Stimulated activated CD4-positive, alpha-beta T cell treated with anti-CD3 and anti-CD28 coated beads, Interleukin-1b, Interleukin-23, amount 100 ng/mL, for 4 hours (primary cell): ENCODE measurements at places on chromosomes 4 and X.

DNA sequence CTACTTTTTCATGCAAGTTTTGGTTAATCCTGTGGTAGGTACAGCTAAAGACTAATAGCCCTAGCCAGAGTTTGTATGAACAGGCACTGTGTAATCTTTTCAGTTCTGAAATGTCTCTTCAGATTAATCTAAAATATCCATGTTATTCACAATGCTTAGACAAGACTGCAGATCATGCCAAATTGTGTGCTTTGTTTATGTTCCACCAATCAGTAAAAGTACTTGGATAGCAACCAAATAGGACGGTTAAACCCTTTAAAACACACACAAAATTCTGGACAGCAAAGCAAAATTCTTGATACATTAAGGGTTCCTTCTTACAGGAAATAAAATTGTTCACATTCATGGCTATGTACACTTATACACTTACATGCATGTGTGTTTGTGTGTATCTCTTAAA is 139.1 kb downstream of the KLHL13 start:
- no peak for DNase-seq

DNA sequence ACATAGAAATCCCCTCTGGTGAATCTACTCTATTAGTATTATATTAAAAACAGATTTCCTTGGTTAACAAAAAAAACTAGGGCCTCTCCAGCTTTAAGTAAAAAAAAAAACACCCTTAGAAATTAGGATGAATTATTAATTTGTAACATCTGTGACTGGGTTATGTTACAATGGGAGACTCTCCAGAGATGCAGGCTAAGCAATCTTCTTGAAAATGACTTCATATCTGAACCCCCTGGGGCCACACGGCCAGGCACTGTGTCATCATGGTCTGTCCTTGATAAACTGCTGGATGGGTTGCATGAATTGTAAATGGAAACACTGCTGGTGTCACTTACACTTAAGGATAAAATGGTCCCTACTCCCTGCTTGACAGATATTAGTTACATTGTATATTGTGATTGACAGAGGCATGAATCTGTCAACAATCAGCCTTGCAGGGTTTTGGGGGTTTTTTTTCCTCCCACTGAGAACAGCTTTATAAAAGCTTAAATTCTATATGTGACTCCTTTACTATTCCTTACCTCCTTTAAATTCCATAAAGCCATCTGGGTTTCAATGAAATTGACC is 49.1 kb downstream of the PRKG2 start:
- no peak for DNase-seq

GRCh38 chr4:4820261-4820660 is 39.2 kb upstream of the MSX1 start:
- DNase-seq, result no peak

DNA sequence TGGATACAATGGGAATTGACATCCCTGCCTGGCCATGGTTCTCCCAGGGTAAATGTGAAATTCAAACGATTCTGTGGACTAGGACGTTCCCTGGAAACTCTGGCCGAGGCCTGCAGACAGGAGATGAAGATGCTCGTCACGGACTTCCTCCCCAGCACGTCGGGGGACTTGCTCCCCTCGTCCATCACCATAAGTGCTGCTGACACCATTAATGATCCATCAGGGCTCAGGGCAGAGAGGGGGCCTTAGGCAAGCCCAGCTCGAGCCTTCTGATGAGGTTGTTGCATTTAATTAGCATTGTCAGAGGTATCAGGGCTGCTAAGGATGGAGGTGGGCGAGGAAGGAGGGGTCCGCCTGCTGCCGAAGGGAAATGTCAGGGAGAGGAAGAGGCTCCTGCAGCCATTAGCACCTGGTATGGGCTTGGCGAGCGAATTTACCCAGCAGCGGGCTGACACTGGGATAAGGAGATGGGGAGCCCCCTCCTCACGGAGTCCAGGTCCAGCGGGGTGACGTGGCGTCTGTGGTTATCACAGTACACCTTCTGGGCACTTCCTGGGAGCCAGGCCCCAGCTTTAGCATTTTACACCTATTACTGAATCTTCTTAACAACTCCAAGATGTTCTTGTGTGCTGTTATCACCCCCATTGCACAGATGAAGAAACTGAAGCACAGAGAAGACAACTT is 83.1 kb downstream of the PPP2R2C start:
- no peak for DNase-seq

DNA sequence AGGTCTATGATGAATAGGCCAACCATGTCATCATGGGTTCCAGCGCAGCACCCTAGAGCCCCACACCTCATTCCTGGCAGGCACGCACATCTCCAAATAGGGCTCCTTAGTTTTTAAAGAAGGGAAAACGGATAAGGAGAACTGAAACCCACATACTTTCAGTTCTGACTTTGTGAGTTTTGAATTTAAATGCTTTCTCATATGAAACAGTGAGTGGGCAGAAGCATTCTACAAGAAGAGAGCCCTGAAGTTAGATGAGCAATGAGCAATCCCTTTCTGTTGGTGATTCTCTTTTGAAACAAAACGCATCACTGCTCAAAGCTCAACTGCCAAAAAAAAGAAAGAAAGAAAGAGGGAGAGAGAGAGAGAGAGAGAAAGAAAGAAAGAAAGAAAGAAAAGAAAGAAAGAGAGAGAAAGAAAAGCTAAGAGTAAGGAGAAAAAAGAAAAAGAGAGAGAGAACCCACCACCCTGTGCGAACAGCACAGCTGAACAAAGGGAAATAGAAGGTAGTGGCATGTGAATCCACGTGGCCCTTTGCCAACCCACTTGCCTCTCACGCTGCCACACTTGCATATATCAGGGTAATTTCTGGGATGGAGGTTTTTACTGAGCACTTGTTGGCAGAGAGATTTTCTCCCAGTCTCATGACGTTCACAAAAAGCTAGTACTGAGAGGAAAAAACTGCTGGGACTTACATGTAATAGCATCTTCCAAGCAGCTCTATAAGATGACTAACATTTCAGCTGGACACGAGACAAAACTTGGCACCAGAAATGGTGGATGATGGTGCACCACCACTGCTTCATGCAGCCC is 31.0 kb downstream of the TMSB4X start:
- no peak for DNase-seq
